Stimulated activated CD8-positive, alpha-beta memory T cell treated with anti-CD3 and anti-CD28 coated beads, Interleukin-4, amount 100 ng/mL, for 1 hour (primary cell): ENCODE measurements at places on chromosomes 13 and 19.

DNA sequence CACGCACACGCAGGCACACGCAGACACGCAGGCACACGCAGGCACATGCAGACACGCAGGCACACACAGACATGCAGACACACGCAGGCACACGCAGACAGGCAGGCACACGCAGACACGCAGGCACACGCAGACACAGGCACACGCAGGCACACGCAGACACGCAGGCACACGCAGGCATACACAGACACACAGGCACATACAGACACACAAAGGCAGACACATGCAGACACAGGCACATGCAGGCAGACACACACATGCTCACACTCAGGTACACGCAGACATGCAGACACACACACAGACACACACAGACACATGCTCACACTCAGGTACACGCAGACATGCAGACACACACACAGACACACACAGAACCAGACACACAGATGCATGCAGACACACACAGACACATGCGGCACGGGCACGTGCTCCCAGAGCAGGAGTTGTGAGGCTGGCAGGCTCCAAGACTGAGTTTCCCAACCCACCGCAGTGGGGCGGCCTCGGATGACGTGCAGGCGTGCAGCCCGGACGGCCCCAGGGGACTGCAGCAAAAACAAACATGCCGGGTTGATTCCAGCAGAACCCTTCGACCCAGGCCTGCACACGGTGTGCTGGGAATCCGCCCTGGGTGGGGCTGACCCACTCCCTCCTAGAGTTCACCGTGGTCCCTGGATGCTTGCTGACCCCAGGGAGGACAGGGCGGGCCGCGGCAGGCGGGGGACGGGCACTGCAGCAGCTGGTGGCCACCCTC lies 100.0 kb downstream of the GADD45B start:
- DNase-seq = no peak

DNA sequence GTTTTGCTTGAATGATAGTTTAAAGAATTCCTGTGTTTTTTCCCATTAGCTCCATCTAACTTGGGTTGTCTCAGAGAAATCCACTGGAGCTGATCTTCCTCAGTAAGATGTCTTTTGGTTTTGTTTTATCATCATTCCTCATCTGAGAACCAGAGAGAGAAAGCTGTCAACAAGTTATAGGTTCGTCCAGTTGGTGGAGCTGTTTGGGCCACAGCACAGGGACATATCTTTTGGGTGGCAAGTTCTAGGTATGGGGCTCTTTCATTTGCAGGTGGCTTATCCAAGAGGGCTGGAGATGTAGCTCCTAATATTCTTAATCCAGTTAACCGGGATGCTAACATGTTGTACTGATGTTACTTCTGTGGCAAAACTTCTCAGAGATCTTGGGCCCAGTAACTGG lies 174.2 kb downstream of the KCNRG start:
- DNase-seq = no peak

DNA sequence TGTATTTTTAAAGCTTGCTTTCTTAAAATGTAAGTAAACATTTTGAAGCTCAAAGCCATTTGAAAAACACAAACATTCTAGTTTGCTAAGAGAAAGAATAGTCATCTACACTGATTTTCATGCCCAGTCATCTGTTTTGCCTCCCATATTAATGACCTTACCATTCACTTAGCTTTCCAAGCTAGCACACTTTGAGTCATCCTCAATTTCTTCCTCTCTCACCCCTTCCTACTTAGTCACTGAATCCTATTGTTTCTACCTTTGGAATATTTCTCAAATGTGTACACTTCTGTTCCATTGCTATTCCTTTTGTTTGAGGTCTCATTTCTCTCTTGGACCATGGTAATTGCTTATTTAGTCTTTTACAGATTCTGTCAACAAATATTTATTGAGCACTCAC lies 7.3 kb upstream of the HS6ST3 start:
- DNase-seq = no peak

- no peak for DNase-seq
Observed at GRCh38 chr13:112624602-112625430, 36.9 kb upstream of the TUBGCP3 start.

- DNase-seq = no peak
Observed at GRCh38 chr19:18322318-18322758, 538 bp downstream of the LSM4 start.
